Neural progenitor cell (in vitro differentiated cells): ENCODE measurements at places on chromosomes 3 and 15. TPM values are rescaled to one million over a fixed set of nuclear protein-coding genes. Genes with fewer than 3 reads are reported as not detected.

DNA sequence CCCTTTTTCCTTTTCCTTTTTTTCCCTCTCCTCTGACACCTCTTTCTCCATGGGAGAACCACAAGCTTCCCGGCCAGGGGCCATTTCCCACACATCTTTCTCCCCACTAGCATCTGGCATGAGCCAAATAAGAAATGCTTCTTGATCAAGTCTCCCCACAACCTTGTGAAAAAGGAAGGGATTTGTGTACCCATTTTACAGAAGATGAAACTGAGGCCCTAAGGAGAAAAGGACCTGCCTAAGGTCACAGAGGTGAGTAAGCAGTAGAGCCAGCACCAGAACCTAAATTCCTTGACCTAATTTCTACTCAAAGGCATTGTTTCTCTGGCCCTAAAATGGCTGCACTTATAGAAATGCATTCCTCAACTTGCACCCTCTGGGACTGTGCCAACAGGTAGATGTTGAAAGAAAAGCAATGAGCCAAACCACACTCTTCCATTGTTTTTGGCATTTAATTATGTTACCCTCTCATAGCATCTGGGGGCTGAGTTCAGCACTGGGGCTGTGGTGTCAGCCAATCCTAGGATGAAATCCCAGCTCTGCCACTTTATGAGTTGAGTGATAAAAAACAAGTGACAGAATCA, 81.7 kb upstream of the TLE3 start:
- no peak for DNase-seq

DNA sequence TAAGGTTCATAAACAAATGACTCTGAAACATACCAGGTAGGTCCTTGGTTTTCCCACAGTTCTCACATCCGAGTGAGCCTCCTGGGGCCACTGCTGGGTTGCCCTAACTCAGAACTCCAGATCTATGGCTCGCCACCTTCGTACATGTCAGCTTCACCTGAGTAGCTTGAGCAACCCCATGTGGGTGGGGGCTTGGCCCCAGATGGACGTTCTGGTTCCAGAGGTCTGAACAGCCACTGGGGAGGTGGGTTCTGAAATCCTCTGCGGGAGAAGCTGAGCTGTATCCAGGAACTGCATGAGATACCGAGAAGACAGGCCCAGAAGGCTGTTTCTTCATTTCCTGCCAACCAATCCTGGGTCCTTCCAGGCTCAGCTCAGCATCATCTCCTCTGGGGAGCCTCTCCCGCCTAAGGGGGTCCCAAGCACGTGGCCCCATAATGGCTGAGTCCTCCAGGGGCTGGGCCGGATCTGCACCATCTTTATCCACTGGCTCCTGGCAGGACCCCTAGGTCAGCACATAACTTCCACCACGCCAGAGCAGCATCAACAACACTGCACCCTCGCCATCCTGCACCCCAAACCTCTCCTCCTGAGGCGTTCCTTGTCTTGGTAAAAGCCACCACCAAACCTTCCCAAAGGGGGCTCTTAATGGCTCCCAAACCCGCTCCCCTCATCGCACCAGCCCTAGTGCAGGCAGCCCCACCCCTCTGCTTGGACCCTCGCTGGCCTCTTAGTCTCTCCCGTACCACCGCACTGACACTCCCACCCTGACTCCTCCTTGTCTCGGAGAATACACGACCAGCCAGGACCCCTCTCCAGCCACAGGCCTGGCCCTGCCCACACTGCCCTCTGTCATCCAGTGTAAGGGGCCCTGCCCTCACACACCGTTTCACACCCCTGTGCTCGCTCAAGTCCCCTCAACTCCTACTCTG, 39.8 kb downstream of the PCSK6 start:
- no peak for DNase-seq

GRCh38 chr3:176469694-176470205, 727.5 kb downstream of the TBL1XR1 start:
- DNase-seq = peak; percentile 24

DNA sequence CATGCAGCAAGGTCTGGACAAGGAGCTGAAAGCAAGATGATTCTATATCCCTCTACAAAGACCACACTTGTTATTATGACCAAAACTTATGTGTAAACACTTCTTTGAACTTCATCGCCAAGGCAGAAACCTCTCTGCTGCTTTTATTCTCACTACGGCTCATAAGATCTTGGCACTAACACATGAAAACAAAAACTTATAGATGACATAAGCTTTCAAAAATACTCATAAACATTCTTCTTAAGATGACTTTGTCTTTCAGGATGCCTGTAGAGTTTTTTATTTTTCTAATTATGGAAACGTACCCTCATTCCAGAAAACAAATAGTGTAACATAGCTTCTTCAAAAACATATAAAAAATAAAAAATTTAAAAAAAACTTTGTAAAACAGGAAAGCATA, 12.5 kb upstream of the C15orf61 start:
- DNase-seq = no peak

DNA sequence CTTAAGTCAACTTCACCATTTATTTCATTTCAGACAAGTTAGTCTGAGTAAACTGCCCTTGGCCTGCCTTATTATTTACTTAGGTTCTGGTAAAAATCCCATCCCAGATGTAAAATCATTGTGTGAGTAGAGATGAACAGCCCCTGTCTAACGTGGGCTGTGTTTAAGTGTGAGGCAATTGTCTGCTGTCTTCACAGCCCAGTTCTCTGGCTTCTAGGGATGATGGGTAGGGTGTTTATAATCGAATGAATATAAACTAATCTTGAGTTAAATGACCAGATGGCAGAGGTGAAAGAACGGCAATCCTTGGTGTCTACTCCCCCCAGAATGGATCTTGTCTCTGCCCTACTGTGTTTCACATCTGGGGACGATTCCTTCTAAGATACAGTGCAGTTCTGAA, 20.8 kb downstream of the PPARG start:
- DNase-seq = no peak

GRCh38 chr15:72559781-72560180, 85.7 kb downstream of the ARIH1 start:
- no peak for DNase-seq

GOLGA8M gene
- not detected in 2 replicates for total RNA-seq

DNA sequence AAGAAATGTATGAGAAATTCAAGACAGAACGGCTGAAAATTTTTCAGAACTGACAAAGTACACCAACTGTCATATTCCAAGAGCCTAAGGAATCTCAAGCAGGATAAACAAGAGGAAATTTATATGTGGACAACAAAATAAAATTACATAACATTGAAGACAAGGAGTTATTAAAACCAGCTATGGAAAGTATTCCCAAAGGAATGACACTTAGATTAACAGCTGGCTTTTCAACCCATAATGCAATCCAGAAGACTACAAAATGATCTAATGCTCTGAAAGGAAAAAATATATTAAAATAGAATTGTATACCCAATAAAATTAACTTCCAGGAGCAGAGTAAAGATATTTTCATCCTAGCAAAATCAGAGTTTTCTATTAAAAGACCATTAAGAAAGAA, 132.2 kb upstream of the BNIP2 start:
- no peak for DNase-seq

MME gene
- total RNA-seq = 1.5 and 5.0 TPM in 2 replicates

FBXO40 gene
- total RNA-seq = not detected in 2 replicates

CD200 gene
- total RNA-seq = 41.5 and 48.4 TPM in 2 replicates

DNA sequence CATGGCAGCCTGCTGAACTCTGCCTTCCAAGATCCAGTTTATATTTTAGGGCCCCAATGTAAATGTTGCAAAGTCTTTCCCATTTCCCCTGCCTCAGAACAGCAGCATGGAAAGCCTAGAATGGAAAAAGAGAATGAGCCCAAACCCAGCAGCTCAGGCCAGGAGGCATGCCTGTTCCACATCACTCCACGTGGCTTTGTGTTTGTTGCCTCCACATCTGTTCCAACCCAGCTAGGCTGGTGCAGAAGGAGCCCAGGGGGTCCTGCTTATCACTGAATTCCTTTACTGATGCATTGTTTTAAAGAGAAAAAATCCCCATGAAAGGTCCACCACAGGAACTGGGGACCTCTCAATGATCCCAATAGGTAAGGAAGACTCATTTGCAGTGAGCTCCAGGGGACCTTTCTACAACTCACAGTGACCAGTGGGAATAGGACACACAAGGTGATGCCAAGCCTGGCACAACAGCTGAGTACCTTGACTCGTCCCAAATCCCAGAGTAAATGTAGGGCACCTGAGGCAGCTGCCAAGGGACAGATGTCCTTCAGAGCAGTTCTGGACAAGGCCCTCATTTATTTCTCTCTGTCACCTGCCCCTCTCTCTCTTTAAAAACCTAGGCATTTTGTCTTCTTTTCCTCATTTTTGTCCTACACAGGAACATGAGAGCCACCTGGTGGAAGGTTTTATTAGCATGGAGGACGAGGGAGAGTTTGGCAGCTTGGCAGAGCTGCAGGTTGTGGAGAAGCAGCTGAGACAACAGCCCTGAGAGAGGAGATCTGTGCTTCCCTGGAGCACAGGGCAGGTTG, 41.7 kb upstream of the ADAMTS17 start:
- peak; percentile 45 for DNase-seq

DNA sequence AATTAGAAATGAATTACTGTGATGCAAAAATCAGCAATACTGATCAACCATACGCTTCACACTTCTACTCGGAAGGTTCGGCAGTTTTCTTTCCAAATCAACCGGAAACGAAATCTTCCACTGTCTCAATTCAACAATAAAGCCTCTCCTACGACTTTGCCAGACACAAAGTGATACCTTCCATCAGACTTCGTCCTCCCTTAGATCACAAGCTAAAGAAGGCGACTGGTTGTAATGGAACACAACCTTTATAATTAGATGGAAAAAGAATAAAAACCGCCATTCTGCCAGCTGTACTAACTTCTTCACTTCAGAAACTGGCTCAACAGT, 618 bp downstream of the PARL start:
- DNase-seq = peak; percentile 4

GALNT15 gene
- 0.09 TPM in 1 of 2 replicates, not detected in the other for total RNA-seq

- no peak for DNase-seq
Measured at GRCh38 chr15:67680641-67681040, 138.1 kb downstream of the MAP2K5 start.

ROBO1 gene
- 168 and 169 TPM in 2 replicates for total RNA-seq

GRCh38 chr3:127351775-127352350, 64.0 kb upstream of the PRR20G start:
- DNase-seq = no peak

- peak; percentile 20 for DNase-seq
Measured at GRCh38 chr3:100993309-100993708, at the start of gene ABI3BP. Gene ABI3BP, minus strand, starts transcription at chr3:100993421. Its CDS starts 37 bp downstream, at chr3:100993384.

CIDEC gene
- not detected in 2 replicates for total RNA-seq

DNA sequence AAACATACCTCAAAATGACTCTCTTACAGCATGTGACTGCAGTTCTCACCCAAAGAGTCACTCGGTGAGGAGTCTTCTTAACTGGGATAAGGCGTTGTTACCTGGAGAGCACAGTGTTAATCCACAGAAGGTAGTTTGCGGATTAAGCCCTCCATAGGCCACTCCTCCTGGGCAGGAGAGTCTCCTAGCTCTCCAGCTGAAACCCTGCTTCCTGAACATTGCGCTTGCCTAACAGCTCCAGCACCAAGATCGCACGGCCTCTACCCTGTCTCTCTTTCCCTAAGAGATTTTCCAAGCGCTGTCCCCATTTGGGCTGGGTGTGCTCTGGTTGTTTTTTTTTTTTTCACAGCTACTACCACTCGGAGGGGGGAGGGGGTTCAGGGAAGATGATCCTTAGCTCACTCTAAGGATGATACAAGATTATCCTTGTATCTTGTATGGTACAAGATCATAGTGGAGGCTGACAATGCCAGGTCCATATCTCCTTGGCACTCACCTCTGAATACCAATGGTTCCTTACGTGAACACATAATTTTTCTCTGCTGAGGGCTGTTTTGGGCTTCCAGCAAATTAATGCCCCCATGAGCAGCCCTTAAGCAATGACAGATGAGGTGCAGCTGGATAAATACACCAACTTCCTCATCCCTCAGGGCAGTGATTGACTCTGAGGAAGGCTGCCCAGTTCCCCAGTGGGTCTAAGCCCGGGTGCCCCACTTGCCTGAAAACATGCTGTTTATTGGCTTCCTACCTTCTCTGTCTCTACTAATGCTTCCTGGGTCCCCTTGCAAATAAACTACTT, 185.2 kb upstream of the TSC22D2 start:
- DNase-seq = peak; percentile 34

DNA sequence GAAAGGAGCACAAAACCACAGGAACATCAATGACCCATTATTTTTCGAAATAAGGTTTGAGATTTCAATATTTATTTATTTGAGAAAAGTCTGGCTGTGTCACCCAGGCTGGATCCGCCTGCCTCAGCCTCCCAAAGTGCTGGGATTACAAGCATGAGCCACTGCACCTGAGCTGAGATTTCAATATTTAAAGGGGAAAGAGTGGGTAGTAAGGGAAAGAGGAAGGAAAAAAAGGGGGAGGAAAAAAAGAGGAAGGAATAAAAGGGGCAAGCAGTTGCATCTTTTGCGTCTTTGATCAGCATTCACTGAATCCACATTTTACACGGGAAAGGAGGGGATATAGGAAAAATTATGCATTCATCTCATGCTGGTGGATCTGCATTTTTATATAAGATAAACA, 47.4 kb downstream of the ERICH6 start:
- DNase-seq = no peak

GRCh38 chr15:62071711-62072308, 5.0 kb downstream of the C2CD4A start:
- DNase-seq = peak; percentile 56

DNA sequence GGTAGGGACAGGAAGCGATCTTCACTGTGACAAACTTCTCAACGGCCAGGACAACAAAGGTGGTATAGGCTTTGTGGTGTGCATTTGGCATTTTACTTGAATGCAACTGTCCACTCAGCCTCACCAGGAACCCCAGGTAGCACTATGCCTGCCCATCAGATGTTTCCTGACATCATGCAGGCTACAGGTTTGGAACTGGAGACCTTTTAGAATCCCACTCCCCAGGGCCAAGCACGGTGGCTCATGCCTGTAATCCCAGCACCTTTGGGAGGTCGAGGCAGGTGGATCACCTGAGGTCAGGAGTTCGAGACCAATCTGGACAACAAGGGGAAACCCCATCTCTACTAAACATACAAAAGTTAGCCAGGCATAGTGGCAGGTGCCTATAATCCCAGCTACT, 9.6 kb downstream of the STARD5 start:
- no peak for DNase-seq

CKMT1B gene
- 4.4 and 4.6 TPM in 2 replicates for total RNA-seq

SQOR gene
- total RNA-seq = 0.22 and 0.73 TPM in 2 replicates
